Psoas muscle (tissue), 8 donors: ENCODE measurements at places on chromosomes 16 and 17.

GRCh38 chr17:73205459-73205961 is 12.7 kb downstream of the COG1 start:
- no peak for DNase-seq

DNA sequence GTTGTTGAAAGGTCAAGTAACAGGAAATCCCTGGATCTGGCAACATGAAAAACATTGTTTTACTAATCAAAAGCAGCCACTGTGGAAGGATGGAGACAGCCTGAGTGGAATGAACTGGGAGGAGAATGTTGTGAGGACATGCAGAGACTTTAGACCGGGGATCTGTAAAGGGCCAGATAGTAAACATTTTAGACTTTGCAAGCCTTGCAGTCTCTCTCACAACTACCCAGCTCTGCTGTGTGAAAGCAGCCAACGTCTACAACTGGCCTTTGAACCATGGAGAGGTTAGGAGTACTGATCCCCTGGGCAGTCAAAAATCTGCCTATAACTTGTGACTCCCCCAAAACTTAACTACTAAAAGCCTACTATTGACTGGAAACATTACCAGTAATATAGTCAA is 41.5 kb upstream of the TOM1L1 start:
- DNase-seq, result no peak

DNA sequence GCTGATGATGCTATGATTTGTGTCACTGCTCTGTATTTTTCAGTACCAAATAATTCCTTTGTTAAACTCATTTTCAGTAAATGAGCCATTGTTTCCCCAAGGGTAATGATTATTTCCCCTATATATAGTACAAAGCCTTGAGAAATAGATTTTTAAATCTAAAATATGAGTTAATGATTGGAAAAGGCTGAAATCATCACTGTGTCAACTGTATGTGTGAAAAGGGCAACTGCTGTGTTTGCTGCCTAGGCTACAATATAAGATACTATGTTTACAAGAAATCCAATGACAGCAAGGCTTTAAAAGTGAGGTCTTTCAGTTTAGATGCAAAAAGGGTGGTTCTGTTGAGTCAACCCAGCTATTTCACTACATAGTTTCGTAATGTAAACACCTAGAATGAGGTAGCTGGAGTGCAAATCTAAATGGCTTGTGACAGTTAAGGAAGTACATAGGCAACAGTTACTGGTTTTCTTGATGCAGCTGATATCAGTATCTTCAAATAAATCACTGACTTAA is 15.3 kb downstream of the NLK start:
- DNase-seq, result no peak

- DNase-seq, result no peak
Observed at GRCh38 chr17:57874058-57874419, 24.2 kb upstream of the MRPS23 start.

- no peak for DNase-seq
Observed at GRCh38 chr17:76869496-76870376, 1.5 kb downstream of the MGAT5B start.

DNA sequence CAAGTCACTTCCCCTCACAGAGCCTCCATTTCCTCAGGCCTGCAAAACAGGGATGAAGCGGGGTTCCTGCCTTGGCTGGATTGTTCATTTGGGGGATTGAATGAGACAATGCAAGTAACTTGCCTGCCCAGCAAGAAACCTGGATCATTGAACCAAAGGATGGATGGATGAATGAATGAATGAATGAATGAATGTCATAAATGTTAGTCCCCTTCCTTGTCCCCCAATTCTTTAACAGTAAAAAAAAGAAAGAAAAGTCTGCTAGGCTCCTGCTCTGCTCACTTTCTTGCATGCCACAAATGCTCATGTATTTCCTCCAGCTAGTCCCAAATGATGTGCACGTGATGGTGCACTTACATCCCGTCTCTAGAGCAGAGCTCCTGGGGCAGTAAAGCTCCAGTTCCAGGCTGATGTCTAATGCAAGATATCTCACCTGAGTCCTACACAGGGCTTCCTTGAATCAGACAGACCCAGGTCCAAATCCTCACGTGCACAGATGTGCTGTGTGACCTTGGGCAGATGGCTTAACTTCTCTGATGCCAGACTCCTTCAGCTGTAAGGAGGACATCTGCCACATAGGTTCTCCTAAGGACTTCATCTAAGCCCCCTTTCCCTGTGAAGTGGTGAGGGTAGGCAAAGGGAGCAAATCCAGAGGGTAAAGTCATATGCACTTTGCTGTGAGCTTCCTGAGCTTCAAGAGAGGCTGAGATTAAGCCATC is 45.5 kb downstream of the C16orf82 start:
- DNase-seq, result no peak

DNA sequence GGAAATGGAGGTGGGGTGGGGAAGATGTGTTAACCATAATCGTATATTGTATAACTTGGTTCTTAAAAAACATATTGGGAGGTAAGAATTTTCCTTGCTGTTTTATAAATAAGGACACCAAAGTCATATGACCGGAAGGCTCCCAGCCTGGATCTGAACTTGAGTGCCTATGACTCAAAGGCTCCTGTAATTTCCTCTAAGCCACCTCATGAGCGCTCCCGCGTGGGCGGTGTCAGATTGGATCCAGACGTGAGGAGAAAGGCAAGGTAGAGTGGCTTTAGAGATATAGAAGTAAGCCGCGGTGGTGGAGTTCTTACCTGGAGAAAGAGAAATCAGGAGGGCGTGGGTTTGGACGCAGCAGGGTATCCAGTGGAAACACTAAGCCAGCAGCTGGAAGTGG is 196.2 kb upstream of the NLRP1 start:
- no peak for DNase-seq

GRCh38 chr16:6891496-6891895 is 441.1 kb upstream of the RBFOX1 start:
- DNase-seq, result no peak

GRCh38 chr17:76307966-76308338 is at the start of gene QRICH2:
QRICH2 (minus strand) TSS chr17:76308276; CDS start chr17:76307998, 278 bp downstream.
- no peak for DNase-seq

GRCh38 chr16:89132194-89133005 is 38.7 kb downstream of the ACSF3 start:
- DNase-seq, result no peak

- no peak for DNase-seq
Observed at GRCh38 chr16:2785101-2785991, 2.0 kb downstream of the PRSS33 start.

GRCh38 chr16:22270525-22270924 is 26.7 kb upstream of the POLR3E start:
- DNase-seq, result no peak

DNA sequence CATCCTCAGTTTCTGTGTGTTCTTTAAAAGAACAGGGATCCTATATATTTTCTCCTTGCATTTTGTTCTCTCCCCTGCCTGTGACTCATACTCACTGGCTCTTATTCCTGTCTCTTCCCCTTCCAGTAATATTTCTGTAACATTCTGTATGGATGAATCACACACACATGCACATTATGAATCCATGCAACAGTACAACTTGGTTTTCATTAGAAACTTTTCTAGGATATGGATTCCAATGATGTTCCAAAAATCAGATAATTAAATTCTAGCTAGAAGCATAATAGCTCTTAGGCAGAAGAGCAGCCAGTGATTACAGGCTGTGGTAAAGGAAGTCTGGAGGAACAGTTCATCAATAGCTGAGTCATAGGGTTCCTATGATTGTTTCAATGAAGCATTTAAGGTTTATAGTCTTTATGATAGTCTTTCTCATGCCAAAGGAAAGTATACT is 119.6 kb upstream of the PMFBP1 start:
- no peak for DNase-seq

- no peak for DNase-seq
Observed at GRCh38 chr17:12415031-12415430, 250.7 kb upstream of the MYOCD start.

- DNase-seq, result no peak
Observed at GRCh38 chr16:85491058-85491771, 121.9 kb upstream of the GSE1 start.

GRCh38 chr16:1323296-1324239 is 9.9 kb upstream of the BAIAP3 start:
- DNase-seq, result no peak

DNA sequence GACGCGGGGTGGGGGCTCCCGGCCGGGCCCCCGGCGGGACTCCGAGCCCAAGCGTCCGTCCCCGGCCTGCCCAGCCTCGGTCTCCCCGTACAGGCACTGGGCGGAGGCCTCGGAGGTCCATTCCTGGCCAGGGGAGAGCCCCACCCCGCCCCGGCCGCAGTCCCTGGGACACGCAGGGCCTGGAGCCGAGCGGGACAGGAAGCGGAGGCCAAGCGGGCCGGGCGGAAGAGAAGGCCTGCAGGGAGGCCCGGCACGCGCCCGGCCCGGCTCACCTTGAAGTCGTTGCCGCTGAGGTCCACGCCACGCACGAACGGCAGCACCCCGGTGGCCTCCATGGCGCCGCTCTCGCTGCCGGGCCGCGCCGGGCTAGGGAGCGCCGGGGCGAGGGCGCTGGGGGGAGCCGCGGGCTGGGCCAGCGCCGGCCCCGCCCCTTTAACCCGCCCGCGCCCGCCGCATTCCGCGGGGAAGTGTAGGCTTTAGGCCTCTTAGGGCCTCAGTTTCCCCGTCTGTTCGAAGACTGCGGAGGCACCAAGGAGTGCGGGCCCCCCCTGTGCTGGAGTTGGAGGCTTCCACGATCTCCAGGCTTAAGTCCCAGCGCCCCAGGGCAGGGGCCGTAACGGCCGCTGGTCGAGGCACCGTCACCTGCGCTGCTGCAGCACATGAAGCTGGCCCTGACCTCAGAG is at the start of gene FLII:
FLII (minus strand) TSS at position 383 of the 683 bp plus-strand sequence; CDS start at position 335, 48 bp downstream.
- DNase-seq, result no peak

- peak; percentile 56 for DNase-seq
Observed at GRCh38 chr17:42682722-42683403, 532 bp downstream of the CNTNAP1 start.

GRCh38 chr17:51703361-51704341 is 443.3 kb downstream of the UTP18 start:
- DNase-seq, result peak; percentile 59

GRCh38 chr17:10394201-10394887 is 21.5 kb upstream of the MYH13 start:
- DNase-seq, result no peak

DNA sequence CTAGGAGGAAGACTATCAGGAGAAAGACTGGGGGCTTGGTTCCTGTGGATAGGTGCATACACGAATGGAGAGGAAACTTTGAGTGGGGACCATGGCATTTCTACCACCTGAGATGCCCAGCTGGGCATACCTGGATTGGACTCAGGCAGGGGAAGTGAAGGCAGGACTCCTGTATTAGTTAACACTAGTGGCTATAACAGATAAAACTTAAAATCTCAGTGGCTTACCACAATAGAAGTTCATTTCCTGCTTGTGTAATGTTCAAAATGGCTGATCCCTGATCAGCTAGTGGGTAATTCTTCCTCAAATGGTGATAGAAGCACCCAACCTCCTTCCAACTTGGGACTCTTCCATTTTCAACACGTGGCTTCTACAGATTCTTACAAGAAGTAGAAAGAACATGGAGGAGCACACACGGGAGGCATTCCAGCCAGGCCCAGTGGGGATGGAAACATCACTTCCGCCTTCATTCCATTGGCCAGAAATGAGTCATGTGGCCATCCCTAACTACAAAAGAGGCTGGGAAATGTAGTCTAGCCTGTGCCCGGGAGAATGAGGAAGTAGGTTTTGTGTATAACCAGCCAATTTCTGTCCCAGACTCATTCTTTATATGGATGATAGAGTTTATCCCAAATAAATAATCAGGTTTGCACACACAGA is 112.1 kb downstream of the UTP18 start:
- no peak for DNase-seq

DNA sequence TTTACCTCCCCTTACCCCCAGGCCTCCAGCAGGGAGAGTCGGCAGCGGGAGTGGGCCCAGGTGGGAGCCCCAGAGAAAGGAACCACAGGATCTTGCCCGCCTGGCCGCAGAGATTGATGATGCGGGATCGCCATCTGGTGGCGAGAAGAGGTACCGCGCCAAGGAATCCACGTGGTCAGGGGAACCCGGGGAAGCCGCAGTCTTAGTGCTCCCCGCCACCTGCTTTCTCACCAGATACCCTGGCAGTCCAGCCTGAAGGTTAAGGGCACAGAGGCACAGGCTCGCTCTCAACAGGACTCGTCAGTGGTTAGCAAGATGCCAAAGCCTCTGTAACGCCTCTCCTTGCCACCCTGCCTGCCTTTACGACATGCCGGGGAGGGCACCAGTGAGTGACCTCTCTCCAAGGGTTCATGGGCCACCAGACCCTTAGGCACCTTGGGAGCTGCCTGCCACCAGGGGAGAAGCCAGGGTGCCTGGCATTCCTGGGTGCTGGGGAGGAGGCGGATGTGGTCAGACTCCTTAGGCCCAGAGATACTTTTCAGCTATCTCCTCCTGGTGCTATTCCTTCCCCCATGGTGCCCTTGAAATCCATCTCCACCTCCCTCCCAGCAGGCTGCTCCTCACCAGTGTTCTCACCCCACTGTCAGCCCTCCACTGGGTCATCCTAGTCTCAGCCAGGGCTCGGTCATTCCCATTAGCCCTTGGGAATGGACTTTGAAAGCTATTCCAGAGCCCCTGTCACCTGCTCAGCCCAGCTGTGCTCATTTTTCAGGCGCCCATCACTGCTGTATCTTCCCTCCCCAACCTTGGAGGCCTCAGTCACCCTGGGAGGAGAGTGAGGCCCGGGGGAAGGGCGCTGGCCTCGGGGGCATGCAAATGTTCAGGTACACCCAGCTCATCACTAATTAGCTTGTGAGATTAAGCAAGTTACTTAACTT is 5.5 kb upstream of the RHBDF2 start:
- DNase-seq, result peak; percentile 85

GRCh38 chr16:87618216-87618615 is 15.9 kb downstream of the JPH3 start:
- DNase-seq, result no peak

DNA sequence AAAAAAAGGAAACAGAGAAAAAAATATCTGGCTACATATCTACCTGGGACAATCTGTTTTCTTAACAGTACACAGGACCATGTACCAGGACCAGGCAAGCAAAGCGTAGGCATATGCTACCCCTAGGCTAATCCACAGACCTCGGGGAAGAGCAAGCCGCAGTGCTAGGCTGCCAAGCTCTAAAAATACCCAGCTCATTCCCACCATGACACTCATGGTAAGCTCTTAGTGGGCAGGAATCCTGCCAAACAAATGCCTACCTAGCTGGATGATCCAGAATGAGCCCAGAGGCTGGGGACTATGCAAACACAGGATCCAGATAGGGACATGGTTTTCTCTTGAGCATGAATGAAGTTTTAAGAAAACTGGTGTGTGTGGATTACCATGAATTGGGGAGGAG is 95.6 kb downstream of the GRIN2A start:
- DNase-seq, result no peak

- DNase-seq, result no peak
Observed at GRCh38 chr16:47392081-47392480, 68.8 kb downstream of the ITFG1 start.

- no peak for DNase-seq
Observed at GRCh38 chr17:41724476-41725050, 9.9 kb downstream of the HAP1 start.

GRCh38 chr16:23423496-23424049 is 29.4 kb downstream of the COG7 start:
- DNase-seq, result peak; percentile 68

GRCh38 chr17:77959126-77959925 is 823 bp downstream of the TNRC6C start:
- DNase-seq, result peak; percentile 59

GRCh38 chr16:14244196-14245010 is 173.3 kb downstream of the MRTFB start:
- no peak for DNase-seq

- peak; percentile 61 for DNase-seq
Observed at GRCh38 chr17:35748341-35748841, 4.6 kb downstream of the GAS2L2 start.
